Osteocyte (in vitro differentiated cells): ENCODE measurements at places on chromosomes 5 and 9. TPM values are rescaled to one million over a fixed set of nuclear protein-coding genes. Genes with fewer than 3 reads are reported as not detected.

HOMER1 gene
- total RNA-seq = 7.2 and 8.5 TPM in 2 replicates

PCDHGA6 gene
- 0.18 and 0.21 TPM in 2 replicates for total RNA-seq

TPRN gene
- 19.8 and 21.7 TPM in 2 replicates for total RNA-seq

SLC22A4 gene
- 1.4 and 2.5 TPM in 2 replicates for total RNA-seq

RGS7BP gene
- total RNA-seq = not detected in 2 replicates

HTR1A gene
- total RNA-seq = not detected in 2 replicates

PFN3 gene
- total RNA-seq = not detected in 2 replicates

GRCh38 chr5:172751761-172752510 lies 19.1 kb downstream of the DUSP1 start:
- no peaks in the 10 kb centered on the region for H3K36me3 ChIP-seq
- DNase-seq = no peak
- H3K4me3 ChIP-seq = no peak overlapping the region

GRCh38 chr5:102649731-102650130 lies 105.4 kb upstream of the PAM start:
- H3K36me3 ChIP-seq = peaks cover 6% of the 10 kb centered on the region
- H3K27me3 ChIP-seq = no peaks in the 10 kb centered on the region
- no peak overlapping the region for H3K27ac ChIP-seq
- no peak for DNase-seq
- no peaks in the 10 kb centered on the region for H3K4me1 ChIP-seq

DNA sequence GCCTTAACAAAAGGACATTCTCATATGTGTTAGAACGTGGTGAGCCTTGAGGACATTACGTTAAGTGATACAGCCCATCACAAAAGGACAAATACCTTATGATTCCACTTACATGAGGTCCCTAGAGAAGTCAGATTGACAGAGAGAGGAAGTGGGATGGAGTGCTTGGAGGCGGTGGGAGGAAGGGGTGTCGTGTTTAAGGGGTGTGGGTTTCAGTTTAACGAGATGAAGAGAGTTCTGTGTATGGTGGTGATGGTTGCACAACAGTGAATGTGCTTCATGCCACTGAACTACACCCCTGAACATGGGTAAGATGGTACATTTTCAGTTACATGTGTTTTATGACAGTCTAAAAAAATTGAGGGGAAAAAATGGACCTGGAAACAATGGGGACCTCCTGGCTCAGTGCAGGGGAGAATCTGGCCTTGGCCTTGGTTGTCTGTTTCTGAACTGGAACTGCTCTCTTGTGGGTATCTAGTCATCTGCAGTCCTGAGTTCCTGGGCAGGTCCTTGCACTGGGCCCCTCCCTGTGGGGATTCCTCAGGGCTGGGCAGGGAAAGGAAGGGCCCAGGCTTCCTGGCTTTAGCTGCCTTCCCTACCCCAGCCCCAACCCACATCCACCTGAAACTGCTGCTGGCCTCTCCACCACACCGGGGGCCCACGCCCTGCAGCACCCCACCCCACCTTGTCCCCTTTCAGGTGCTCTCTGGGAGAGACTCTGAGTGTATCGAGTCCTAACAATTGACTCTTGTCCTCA lies 17.8 kb downstream of the LRRC8A start:
- H3K4me3 ChIP-seq = no peak overlapping the region
- peaks cover 3% of the 10 kb centered on the region for H3K36me3 ChIP-seq
- peak overlapping the region; percentile 39 for H3K27ac ChIP-seq
- H3K27me3 ChIP-seq = no peaks in the 10 kb centered on the region

DNA sequence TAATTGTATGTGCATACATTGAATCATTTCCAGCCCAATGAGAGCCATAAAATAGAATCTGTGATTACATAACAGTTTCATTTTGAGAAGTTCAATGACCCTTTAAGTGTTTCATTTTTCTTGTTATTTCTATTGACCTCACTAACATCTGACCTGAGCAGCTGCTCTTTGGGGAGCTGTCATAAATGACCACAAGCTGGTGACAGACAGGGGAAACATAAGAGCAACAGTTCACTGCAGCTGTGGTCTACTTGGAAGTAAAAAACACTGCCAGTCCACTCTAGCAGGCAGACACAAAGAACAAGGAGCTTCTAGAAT lies 265.4 kb downstream of the DTWD2 start:
- no peak for DNase-seq
- no peak overlapping the region for H3K4me3 ChIP-seq
- H3K36me3 ChIP-seq = no peaks in the 10 kb centered on the region
- peaks cover 23% of the 10 kb centered on the region for H3K27me3 ChIP-seq
- H3K27ac ChIP-seq = no peak overlapping the region

GRCh38 chr9:3419893-3420292 lies 105.9 kb downstream of the RFX3 start:
- no peaks in the 10 kb centered on the region for H3K4me1 ChIP-seq
- no peak overlapping the region for H3K27ac ChIP-seq
- no peaks in the 10 kb centered on the region for H3K27me3 ChIP-seq
- no peaks in the 10 kb centered on the region for H3K36me3 ChIP-seq
- H3K4me3 ChIP-seq = no peak overlapping the region

- no peak for DNase-seq
- peak overlapping the region; percentile 91 for H3K27ac ChIP-seq
- peak overlapping the region; percentile 55 for H3K4me3 ChIP-seq
- peaks cover 4% of the 10 kb centered on the region for H3K36me3 ChIP-seq
- H3K4me1 ChIP-seq = peaks cover 34% of the 10 kb centered on the region
These were observed 76.6 kb upstream of the PRRC1 start for GRCh38 chr5:127440831-127441230.

GRCh38 chr5:174245516-174246075 lies 200.1 kb downstream of the NSG2 start:
- no peaks in the 10 kb centered on the region for H3K36me3 ChIP-seq
- DNase-seq = no peak
- H3K4me1 ChIP-seq = no peaks in the 10 kb centered on the region
- H3K4me3 ChIP-seq = no peak overlapping the region
- H3K27me3 ChIP-seq = no peaks in the 10 kb centered on the region
- H3K27ac ChIP-seq = no peak overlapping the region

- H3K36me3 ChIP-seq = no peaks in the 10 kb centered on the region
- H3K27ac ChIP-seq = no peak overlapping the region
- H3K4me3 ChIP-seq = no peak overlapping the region
- H3K27me3 ChIP-seq = peaks cover 7% of the 10 kb centered on the region
- H3K4me1 ChIP-seq = peaks cover 8% of the 10 kb centered on the region
These were observed 3.8 kb downstream of the TCF7 start for GRCh38 chr5:134118212-134118835.

DNA sequence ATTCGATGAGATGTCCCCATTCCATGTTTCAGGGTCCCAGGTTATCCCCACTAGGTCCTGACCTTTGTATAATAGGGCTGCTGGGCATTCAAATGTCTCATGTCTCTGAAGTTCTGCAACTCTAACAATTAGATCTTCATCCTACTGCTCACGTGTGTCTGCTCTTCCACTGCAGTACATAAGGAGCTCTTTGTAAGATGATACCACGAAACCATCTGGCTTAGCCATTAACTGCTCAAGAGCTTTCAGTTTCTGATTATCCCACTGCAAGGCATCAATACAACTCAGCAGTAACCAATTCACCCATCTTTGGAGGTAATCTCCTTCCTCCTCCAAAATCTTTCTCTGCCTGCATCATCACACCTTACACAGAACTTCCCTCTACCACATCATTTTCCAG lies 49.9 kb upstream of the PPP2CA start:
- H3K4me1 ChIP-seq = peaks cover 3% of the 10 kb centered on the region
- no peaks in the 10 kb centered on the region for H3K36me3 ChIP-seq
- peaks cover 35% of the 10 kb centered on the region for H3K27me3 ChIP-seq
- no peak overlapping the region for H3K27ac ChIP-seq

DNA sequence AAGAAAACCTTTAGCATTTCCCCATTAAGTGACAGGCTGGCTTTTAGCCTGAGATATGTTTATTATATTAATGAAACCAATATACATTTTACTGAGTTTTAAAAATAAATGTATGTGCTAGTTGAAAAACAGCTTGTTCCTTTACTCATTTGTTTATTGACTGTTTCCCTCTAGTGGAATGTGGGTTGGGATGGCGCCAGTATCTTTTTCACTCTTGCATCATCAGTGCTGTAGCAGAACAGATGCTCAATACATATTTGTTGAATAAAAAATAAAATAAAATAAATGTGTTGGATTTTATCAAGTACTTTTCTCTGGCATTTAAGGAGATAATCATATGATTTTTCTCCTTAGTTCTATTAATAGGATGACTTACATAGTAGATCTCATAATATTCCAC lies 43.0 kb downstream of the FSTL4 start:
- no peaks in the 10 kb centered on the region for H3K4me1 ChIP-seq
- no peak overlapping the region for H3K4me3 ChIP-seq
- no peaks in the 10 kb centered on the region for H3K36me3 ChIP-seq
- no peak for DNase-seq

- H3K36me3 ChIP-seq = peaks cover 31% of the 10 kb centered on the region
- H3K4me3 ChIP-seq = no peak overlapping the region
- H3K27ac ChIP-seq = no peak overlapping the region
- no peaks in the 10 kb centered on the region for H3K27me3 ChIP-seq
- peaks cover 7% of the 10 kb centered on the region for H3K4me1 ChIP-seq
These were observed 22.2 kb upstream of the ZBTB34 start for GRCh38 chr9:126838055-126838811.

- H3K4me1 ChIP-seq = peaks cover 46% of the 10 kb centered on the region
- H3K27ac ChIP-seq = peak overlapping the region; percentile 62
- H3K27me3 ChIP-seq = no peaks in the 10 kb centered on the region
These were observed 6.0 kb downstream of the LRRC8A start for GRCh38 chr9:128887914-128888350.

GRCh38 chr5:157574456-157575380 lies 857 bp downstream of the ADAM19 start:
- no peaks in the 10 kb centered on the region for H3K27me3 ChIP-seq
- H3K36me3 ChIP-seq = peaks cover 4% of the 10 kb centered on the region
- H3K27ac ChIP-seq = peak overlapping the region; percentile 91
- H3K4me3 ChIP-seq = peak overlapping the region; percentile 95
- H3K4me1 ChIP-seq = peaks cover 48% of the 10 kb centered on the region

GRCh38 chr9:18555105-18555883 lies 81.3 kb downstream of the ADAMTSL1 start:
- peaks cover 7% of the 10 kb centered on the region for H3K36me3 ChIP-seq
- no peak overlapping the region for H3K4me3 ChIP-seq
- no peak overlapping the region for H3K27ac ChIP-seq
- no peaks in the 10 kb centered on the region for H3K4me1 ChIP-seq

DNA sequence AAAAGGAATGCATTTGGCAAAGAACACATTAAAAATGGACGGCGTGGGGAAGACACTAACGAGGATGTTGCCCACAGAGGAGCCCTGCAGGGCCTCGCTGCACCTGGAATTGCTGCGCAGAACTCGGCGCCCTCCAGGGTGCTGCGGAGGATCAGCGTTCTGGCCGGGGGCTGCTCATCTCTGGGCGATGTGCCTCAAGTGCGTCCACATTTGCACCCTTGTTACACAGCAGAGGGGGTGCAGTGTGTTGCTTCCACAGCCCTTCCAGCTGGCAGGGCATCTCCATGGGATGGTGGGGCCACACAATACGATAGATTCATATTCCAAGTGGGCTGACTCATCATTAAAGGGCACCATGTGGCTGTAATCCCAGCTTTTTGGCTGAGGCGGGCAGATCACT lies 63.1 kb downstream of the AK8 start:
- no peak overlapping the region for H3K27ac ChIP-seq
- DNase-seq = no peak
- H3K4me3 ChIP-seq = no peak overlapping the region
- no peaks in the 10 kb centered on the region for H3K4me1 ChIP-seq
- peaks cover 43% of the 10 kb centered on the region for H3K27me3 ChIP-seq
- H3K36me3 ChIP-seq = no peaks in the 10 kb centered on the region

DNA sequence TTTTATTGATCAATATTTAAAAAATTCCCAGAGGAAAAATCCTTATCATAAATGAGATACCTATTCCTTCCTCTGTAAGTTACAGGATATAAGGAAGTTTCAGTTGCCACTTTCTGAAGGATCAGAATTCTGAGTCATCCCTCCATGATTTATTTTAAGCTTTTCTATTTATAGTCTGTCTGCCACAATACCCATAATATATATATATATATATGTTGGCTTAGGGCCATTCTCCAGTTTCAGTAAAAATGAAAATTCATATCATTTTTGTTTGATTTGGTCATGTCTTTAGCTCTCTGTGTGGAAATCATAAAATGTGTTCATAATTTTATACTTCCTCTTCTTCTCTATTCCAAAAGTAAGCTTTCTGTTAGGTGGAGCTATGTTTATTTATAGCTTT lies 215.8 kb upstream of the CYLC2 start:
- H3K27me3 ChIP-seq = peaks cover 8% of the 10 kb centered on the region
- no peaks in the 10 kb centered on the region for H3K36me3 ChIP-seq
- H3K27ac ChIP-seq = peak overlapping the region; percentile 58
- peaks cover 11% of the 10 kb centered on the region for H3K4me1 ChIP-seq
- no peak for DNase-seq
- H3K4me3 ChIP-seq = no peak overlapping the region

DNA sequence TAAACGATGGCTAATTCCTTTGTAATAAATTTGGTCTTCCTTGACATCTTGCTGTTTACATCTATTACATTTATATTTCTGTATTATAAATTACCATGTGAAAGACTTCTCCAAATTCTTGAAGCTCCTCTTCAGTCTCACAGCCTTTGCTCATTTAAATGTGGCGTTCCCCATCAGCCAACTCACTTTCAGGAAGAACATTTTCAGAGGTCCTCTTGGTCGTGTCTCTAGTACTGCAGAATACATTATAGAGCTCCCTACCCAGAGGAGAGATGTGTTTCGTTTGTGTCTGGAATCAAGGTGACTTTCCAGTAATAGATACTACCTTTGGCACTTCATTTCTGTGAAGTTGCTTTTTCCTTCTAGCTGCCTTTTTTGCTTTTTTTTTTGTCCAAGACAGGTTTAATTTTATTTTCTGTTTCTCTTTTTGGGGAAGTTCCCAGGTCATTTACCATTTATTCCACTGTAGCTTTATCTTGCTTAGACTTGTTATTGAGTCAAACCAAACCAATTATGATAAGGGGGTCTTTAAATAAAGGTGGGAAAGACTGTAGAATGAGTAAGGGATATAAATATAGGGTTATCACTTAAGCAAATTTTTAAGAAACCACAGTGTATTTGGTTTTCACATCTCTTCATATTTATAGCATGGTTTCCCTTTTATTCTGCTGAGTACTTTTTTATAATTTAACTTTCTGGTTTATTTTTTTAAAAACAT lies 12.8 kb downstream of the UBE2B start:
- H3K27ac ChIP-seq = peak overlapping the region; percentile 51
- no peaks in the 10 kb centered on the region for H3K27me3 ChIP-seq
- H3K4me3 ChIP-seq = no peak overlapping the region
- no peak for DNase-seq
- H3K36me3 ChIP-seq = peaks cover 42% of the 10 kb centered on the region

GRCh38 chr9:37905131-37905505 lies 1.2 kb upstream of the SLC25A51 start:
- peak overlapping the region; percentile 90 for H3K27ac ChIP-seq
- peaks cover 22% of the 10 kb centered on the region for H3K4me1 ChIP-seq
- no peaks in the 10 kb centered on the region for H3K36me3 ChIP-seq
- DNase-seq = peak; percentile 48

GRCh38 chr9:23841304-23841703 lies 15.3 kb upstream of the ELAVL2 start:
- H3K4me1 ChIP-seq = no peaks in the 10 kb centered on the region
- H3K27me3 ChIP-seq = peaks cover 19% of the 10 kb centered on the region
- no peak overlapping the region for H3K4me3 ChIP-seq
- H3K27ac ChIP-seq = no peak overlapping the region

- no peaks in the 10 kb centered on the region for H3K27me3 ChIP-seq
- no peak overlapping the region for H3K4me3 ChIP-seq
- H3K4me1 ChIP-seq = no peaks in the 10 kb centered on the region
- no peak for DNase-seq
- H3K27ac ChIP-seq = no peak overlapping the region
These were observed 1185.1 kb upstream of the C9orf72 start for GRCh38 chr9:28758341-28758740.
